Stimulated activated CD4-positive, alpha-beta T cell treated with anti-CD3 and anti-CD28 coated beads, Interleukin-1b, Interleukin-23, amount 100 ng/mL, for 1 hour (primary cell): ENCODE measurements at places on chromosomes 13 and 19.

DNA sequence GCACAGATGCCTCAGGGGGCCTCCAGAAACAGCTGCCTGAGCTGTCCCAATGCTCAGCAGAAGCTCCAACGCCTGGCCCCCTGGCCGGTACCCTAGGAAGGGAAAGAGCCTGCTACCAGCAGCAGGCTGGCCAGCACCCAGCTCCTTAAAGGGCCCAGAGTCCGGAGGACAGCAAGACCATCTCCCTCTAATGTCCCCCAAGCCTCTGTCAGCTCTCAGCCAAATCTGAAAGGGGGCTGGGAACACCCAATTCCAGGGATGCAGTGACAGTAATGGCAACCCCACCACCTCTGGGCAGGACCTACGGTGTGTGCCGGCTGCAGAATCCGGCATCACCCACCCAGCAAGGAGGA is 4.2 kb downstream of the PPP6R1 start:
- DNase-seq: no peak

DNA sequence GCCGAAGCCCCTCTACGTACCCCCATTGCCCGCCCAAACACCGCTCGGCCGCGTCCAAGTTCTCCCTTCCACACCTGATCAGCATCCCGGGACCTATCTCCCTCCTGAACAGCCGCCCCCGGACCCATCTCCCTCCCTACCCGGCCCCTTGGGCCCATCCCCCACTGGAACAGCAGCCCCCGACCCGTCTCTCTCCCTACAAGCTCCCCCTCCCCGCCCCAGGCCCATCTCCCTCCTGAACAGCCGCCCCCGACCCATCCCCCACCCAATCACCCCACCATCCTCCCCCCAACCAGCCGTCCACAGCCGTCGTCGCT is 610 bp downstream of the ZSCAN1 start:
- DNase-seq: no peak

- DNase-seq: no peak
Observed at GRCh38 chr13:110274687-110275086, 32.3 kb downstream of the COL4A1 start.

- no peak for DNase-seq
Observed at GRCh38 chr19:28793391-28794168, 419.4 kb downstream of the UQCRFS1 start.

- DNase-seq: no peak
Observed at GRCh38 chr13:106796280-106797047, 228.5 kb upstream of the ARGLU1 start.
